Activated CD4-positive, alpha-beta T cell treated with anti-CD3 and anti-CD28 coated beads for 1 hour (primary cell): ENCODE measurements at places on chromosomes 3 and 15.

DNA sequence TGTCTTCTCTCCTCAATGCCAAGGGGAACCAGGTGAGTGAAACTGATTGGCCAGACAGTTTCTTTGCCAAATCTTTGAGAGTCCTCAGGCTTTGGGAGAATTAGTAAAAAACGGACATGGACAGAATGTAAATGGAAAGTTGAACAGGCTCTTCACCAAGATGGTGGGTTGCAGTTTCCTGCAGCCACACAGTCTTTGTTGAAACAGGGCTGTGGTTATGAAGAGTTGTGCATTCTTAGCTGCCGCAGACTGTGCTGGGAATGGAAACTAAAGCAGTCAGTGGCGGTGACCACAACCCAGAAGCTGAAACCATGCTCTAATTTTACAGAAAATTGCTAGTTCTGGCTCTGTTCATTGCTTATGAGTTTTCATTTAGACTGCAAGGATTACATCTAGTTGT is 42.1 kb upstream of the TASOR start:
- DNase-seq, result peak; percentile 30

GRCh38 chr15:100862162-100862561 is 17.5 kb upstream of the ALDH1A3 start:
- no peak for DNase-seq

DNA sequence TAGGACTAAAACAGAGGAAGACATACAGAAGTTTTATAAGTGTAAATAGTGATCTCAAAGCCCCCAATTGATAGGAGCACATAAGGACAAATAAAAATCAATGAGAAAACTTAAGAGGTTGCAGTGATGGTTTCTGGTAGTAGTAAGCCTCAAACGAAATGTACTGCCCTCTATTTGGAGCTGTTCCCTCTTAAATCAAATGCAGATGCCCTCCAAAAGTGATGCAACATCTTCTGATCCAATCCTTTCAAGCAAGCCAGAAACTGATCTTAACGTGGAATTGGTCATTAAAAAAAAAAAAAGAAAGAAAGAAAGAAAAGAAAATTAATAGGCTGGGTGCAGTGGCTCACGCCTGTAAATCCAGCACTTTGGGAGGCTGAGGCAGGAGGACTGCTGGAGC is 259.3 kb downstream of the ZBTB20 start:
- no peak for DNase-seq

GRCh38 chr3:71244826-71245488 is 338.6 kb downstream of the FOXP1 start:
- no peak for DNase-seq

DNA sequence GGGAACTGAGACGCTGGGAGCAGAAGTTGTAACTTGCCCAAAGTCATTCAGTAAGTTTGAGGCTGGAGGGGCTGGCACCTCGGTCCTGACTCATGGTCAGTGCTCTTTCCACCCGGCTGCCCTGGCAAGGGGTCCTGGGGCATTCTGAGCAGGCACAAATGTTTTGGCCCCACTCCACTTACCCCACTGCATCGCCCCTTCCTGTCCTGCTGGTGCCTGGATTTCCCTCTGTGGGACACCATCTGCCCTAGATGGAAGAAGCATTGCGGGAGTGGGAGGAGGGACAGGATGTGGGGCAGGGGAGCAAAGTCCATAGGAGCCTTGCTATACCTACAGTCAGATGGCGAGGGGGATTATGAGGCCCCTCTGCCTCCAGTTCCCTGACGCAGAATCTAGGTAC is 4.5 kb downstream of the CORO2B start:
- DNase-seq, result no peak

DNA sequence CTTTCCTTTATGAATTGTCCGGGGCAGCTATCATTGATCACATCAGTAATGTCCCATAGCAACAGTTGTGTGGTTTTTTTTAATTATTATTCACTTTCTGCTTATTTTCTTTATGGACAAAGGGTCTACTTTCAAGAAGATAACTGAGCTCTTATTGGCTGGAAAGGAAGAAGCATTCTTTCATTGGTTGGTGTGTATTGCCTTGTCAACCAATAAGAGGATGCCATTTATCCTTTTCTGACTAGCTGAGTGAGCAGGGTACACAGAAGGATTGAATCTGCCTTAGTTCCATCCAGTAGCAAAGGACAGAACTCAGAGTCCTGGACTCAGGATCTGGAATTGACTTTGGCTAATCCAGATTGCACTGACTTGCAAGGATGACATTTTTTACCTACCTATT is 13.2 kb upstream of the AEN start:
- DNase-seq, result no peak

DNA sequence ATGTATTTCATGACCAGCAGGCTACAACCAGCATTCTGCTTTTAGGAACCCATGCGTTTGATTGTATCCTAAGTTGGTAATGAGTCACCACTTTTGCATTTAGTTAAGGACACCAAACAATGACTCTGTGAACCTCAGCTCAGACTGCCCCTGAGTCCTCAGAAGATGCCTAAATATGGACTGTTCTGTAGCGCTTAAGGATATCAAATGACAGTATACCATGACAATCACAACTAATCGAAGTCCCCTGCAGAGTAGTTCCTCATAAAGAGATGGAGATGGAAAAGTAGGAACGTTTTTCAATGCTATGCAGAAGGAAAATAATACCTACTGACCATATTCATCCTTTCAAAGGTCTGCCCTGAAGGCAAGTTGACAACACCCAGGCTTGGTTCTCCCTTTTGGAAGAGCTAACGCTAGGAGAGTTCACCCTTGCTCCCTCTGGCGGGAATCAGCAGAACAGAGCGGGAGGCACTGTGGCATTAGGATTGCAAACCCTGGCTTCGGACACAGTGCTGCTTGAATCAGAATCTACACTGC is 508.6 kb downstream of the FHIT start:
- DNase-seq, result no peak

DNA sequence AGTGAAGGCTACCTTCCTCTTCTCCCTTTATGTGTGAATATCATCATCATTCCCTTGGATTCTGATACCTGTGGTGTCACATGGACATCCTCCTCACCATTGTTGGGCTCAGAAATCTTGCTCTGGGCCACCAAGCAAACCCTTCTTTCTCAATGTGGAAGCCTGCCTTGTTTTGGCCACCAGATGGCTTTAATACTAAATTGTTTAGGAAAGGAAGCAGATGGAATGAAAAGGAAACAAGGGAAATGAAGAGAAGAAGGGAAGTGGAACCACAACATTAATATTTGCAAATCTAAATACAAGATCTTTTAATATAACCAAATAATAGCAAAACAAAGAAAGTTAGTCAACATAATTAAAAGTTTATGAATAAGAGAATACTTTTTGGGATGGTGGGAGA is 14.0 kb downstream of the FAM227B start:
- DNase-seq, result no peak

- no peak for DNase-seq
Measured at GRCh38 chr3:23836536-23837230, 30.9 kb downstream of the UBE2E1 start.

GRCh38 chr3:111336511-111336910 is 205.5 kb upstream of the CD96 start:
- no peak for DNase-seq

GRCh38 chr3:51673181-51673801 is 2.2 kb downstream of the TEX264 start:
- DNase-seq, result no peak

DNA sequence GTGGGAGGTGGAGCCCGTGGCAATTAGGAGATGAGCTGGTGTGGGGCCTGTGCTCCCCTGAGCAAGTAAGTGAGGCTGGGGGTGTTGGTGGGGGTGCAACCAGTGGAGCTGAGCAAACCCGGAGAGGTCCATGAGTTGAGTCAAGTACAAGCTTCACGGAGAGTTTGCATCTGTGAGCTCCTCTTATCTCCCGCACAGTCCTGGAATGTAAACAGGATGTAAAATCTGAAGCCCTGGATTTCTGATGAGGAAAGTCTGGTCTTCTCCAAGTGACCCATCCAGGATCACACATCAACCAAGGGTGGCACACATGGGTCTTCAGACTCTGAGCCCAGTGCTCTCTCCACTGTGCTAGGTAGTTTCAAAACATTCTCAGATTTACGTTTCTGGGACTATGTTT is 67.8 kb downstream of the LSM3 start:
- DNase-seq, result no peak

DNA sequence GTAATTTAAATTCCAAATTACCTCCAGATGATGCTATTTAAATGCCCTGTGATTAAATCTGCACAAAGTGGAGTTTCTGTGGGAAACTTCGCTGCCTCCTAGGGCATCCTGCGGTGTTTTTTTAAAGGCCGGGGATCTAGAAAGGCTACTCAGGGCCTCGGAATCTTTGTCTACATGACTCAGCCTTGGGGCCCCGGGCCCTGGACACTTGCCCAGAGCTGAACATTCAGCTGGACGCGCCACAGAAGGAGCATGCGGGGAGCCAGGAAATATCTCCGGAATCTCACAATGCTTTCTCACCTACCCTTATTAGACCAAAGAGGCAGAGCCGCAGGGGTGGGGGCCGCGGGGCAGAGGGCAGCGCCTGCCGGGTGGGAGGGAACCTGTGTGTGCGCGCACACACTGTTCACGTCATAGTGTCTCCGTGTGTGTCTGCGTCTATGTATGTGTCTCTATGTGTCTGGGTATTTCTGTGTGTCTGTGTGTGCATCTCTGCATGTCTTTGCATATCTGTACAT is 145.5 kb upstream of the TPM1 start:
- DNase-seq, result no peak

DNA sequence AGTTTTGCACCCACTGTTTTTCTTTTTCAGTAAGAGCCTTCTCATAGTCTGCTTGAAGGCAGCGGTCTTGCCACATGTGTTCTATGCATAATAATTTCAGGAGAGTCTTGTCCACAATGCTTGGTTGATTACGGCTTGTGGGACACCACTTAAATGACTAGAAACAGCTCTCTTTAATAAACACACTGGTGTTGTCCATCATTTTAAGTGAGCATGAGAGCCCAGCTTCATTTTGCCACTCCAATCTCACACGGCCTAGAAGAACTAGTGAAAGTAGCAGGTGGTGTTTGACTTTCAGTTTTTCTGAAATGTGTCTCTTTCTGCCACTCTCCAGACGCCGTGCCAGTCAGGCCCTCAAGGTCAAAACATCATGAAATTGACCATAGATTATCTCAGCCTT is 292.1 kb downstream of the LPP start:
- no peak for DNase-seq

DNA sequence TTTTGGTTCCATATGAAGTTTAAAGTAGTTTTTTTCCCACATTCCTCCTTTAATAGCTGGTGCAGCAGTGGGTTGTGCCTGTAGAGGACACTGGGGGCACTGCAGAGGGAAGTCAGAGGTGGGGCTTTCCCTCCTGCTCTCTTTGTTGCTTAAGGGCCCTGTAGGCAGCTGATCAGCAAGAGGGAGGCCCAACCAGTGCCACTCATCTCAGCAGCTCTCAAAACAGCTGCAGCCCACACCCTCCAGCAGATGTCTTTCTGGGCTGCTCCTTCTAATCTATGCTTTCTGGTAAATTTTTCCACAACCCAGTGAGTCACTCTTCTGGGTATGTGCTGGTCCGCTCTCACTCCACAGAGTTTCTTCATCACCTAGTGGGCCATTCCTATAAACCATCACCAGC is 263.8 kb downstream of the FEZF2 start:
- no peak for DNase-seq

DNA sequence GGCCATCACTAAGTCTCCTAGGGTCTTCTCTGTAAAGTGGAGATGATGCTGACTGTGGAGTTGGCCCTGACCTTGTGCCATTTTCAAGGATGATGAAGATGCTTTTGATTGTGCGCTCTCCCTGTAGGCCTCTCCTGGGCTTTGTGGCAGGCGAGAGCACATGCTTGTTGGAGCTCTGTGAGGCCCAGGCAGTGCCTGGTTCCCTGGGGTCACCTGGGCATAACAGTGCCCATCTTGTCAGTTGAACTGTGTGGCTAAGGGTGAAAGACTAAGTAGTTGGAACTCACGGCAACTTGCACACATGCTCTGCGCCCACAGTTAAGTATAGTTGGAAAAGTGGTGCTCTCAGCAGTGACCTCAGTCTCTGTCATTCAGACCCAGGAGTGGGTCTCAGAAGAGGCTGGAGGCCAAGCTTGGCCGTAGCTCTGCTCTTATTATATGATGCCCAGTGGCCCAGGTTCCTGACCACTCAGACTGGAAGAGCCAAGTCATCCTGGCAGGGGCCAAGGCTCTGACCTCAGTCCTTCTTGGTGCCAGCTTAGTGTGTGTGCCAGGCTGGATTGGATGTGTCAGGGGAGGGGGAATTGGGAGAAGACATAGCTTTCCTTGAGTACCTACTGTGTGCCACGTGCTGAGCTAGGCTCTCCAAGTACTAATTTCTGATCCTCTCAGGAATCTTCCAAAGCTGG is 154.6 kb downstream of the EEFSEC start:
- no peak for DNase-seq

DNA sequence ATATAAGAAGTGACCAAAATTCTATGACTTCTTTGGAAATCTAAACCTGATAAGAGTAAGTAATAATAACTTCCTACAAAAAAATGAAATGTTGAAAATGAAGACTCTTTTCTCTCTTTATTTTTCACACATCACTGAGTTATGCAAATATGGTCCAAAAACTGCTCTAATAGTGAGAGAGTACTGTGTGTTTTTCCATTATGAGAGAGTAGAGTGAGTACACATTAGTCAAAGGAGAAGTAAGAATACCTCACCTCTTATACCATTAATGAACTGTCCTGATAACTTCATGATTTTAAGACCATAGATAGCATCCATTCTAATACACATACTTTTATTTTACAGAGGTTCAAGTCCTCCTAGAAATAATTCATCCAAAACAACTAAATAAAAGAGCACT is 1310.2 kb downstream of the SI start:
- no peak for DNase-seq

GRCh38 chr15:63554337-63554927 is 42.8 kb upstream of the FBXL22 start:
- DNase-seq, result no peak

- no peak for DNase-seq
Measured at GRCh38 chr3:53137835-53138446, 7.7 kb upstream of the RFT1 start.

DNA sequence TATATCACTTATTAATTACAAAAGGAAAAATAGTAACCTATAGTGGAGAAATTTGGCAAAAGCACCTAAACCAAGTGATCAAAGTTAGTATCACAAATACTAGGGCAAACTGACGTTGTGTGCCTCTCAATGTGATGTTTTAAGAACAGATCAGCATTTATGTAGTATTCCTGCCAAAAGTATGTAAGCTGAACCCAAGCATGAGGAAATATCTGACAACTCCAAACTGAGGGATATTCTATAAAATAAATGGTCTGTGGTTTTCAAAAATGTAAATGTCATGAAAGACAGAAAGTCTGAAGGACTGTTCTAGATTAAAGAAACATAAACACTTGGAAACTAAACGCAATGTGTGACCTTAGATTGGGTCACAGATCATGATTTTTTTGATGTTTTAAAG is 34.3 kb upstream of the PIK3CA start:
- no peak for DNase-seq

DNA sequence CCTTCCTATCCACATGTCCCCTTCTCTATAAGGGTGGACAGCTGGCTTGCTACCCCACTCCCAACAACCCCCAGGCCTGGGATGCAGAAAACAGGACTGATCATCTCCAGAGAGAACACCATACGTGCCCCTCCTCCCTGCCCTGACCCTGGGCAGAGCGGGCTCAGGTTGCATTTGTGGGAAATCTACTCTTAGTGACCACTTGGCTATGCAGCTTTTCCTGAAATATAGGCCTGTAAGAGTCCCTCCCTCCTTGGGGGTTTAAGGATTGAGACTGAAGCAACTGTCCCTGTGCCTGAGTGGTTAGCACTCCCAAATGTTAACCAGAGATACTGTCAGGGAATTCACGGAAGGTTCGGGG is 11.7 kb downstream of the SH2D7 start:
- DNase-seq, result no peak
